ENCODE measurements at places on chromosomes 1 and 21. TPM values are rescaled to one million over a fixed set of nuclear protein-coding genes. Genes with fewer than 3 reads are reported as not detected.
A peak's percentile ranks its signal among the peaks of the same experiment; 100 is the strongest.

DNA sequence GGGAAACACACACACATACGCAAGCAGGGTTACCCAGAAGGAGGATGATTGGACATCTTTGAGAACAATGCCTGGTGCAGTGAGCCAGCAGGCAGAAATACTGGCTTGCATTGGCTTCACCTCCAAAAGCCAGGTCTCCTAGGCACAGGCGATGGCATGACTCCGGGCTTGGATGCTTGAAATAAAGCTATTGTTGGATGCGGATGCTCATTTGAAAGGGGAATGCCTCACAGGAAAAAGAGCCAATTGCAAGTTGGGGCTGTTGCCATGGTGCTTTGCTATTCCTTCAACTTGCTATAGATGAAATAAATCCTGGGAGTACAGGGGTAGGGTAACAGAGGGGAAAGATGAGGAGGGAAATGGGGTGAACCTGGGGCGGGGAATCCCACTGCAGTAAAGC lies 180.7 kb upstream of the SGIP1 start:
- H3K4me3 ChIP-seq = no peak overlapping the region
- H3K36me3 ChIP-seq = no peaks in the 10 kb centered on the region
- peaks cover 4% of the 10 kb centered on the region for H3K4me1 ChIP-seq
- H3K27ac ChIP-seq = no peak overlapping the region
- DNase-seq = no peak
- H3K27me3 ChIP-seq = no peaks in the 10 kb centered on the region

DNA sequence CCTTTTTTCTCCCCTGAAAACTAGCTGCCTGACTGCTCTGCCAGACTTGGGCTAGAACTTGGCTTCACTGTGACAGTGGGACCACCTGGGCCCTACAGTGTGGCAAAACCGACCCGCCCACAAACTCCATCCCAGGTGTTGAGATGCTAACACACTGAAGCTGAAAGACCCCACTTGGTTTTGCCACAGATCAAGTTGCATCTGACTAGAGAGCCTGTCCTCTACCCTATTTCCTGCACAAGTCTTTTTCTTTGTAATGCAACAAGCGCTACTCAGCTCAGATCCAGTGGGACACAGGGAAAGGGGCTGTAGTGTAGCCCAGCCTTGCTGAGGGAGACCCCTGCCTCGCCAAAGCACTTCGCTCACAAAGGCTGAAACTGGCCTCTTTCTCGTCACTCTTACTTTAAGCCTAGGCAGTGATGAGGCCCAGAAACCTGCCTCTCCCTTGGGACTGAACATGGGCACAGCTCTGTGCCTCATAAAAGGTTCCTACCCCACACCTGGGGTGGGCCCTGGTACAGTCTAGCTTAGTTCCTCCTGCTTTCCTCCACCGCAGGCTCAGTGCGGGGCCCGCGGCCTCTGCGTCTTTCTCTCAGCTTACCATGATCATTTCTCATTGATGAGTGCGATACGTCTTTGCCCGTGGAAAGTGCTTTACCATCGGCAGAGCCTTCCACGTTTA lies 9.7 kb downstream of the ALPL start:
- no peak for DNase-seq
- no peaks in the 10 kb centered on the region for H3K4me1 ChIP-seq
- H3K4me3 ChIP-seq = no peak overlapping the region
- H3K27ac ChIP-seq = no peak overlapping the region

DNA sequence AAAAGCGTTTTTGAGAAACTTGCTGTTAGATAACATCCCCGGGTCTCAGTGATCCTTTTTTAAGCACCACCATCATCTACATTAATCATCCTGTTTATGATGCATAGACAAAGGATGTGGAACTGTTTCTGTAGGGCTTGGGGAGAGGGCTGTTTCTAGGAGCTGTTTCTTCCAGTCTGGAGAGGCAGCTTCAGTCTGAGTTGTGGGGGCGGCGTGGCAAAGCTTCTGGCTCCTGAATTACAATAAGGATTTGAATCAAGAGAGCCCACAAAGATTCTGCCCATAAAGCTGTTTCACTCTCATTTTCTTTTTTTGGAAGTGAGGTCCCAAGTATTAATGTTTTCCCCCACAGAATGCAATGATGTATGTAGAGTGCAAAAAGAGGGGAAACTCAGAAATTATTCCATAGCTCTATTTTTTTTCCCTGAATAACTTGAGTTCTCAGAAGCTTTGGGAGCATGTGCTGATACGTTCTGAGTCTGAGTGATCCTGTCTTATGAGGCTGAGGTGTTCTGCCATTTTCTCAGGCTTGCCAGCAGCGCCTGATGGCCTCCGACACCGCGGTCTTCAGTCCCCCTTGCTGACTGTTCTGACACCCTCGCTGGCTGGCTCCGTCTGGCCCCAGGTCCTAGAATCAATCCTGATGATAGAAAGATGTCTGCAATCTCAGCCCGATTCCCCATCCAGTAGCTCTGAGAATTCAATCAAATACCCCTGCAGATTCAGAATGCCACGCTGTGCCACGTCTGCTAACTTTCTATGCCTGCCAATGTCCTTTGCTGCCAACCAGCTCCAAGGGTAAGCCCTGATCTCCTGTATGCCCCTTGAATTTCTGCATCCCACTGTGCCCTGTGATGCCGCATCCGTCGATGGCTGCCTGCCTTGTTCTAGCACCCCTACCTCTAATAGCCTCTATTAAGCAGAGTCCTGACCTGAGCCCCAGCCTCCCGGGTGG lies 92.4 kb upstream of the AKT3 start:
- H3K4me1 ChIP-seq = no peaks in the 10 kb centered on the region
- no peak overlapping the region for H3K27ac ChIP-seq
- no peak for DNase-seq
- H3K4me3 ChIP-seq = no peak overlapping the region
- H3K27me3 ChIP-seq = no peaks in the 10 kb centered on the region

DNA sequence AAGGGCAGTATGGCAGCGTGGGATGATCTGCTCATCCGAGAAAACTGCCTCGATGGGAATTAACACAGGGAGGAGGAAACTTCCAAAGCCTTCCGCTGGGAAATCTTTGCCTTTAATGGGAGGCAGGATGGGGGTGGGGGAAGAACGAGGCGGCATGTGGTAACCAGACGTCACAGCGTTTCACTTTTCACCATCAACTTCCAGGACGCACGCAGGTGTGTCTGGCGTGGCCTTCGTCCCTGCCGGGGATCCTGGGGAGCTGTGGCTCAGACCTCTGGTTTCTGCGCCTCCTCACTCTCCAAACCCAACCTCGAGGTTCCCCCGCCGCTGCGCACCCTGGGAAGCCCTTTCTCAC lies 282 bp downstream of the RSPH1 start:
- DNase-seq = no peak
- H3K4me1 ChIP-seq = no peaks in the 10 kb centered on the region
- no peak overlapping the region for H3K27ac ChIP-seq
- H3K27me3 ChIP-seq = no peaks in the 10 kb centered on the region

DNA sequence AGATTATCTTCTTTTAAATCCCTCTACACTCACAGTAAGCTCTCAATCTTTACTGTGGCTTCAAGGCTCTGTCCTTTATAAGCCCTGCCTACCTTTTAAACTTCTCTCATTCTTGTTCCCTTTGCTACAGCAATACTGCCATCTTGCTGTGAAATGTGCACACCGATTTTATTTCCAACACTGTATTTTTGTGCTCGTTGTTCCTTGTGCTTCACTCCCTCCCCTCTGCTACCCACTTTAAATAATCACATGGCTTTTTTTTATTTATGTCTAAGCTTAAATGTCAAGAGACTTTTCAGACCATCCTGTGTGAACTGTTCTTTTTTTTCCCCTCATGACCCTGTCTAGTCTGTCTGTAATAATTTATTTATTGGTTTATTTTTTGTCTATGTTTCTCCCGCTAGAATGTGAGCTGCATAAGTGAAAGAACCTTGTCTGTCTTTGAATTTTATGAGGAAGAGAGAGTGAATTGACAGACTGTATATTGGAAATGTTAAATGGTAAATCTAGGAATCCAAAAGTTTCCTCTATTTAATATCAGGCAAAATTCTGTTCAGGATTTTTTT lies 45.7 kb downstream of the ABCD3 start:
- H3K27ac ChIP-seq = no peak overlapping the region
- peaks cover 2% of the 10 kb centered on the region for H3K36me3 ChIP-seq
- DNase-seq = no peak
- no peaks in the 10 kb centered on the region for H3K27me3 ChIP-seq
- no peak overlapping the region for H3K4me3 ChIP-seq

DNA sequence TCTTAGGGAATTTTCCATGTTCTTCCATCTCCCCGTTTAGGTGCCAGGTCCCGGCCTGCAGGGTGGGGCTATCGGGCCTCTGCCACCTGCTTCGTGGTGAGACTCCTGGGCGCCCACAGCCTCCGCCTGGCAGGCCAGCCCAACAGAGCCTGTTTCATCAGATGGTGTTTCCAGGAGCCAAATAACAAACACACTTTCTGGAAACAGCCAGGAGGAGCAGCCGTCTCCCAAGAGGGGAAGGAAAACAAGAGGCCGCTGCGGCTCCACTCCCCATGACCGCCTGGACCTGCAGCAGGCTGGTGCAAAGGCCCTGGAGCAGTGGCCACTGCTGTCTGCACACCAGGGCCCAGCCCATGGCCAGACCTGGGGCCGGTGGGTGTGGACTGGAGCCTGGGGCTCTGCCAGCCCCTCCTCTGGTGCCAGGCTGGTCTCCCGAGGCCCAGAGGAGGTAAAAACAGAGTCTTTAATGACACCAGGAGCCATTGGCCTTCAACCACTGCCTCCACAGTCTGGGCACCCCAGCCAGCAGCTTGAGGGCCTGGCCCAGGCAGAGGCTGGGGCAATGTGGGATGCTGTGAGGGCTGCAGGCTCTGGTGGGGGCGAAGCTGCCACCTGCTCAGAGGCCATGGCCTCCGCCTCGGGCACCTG lies 55.0 kb downstream of the SLX9 start:
- peak; percentile 75 for DNase-seq
- no peaks in the 10 kb centered on the region for H3K4me1 ChIP-seq
- H3K4me3 ChIP-seq = no peak overlapping the region
- H3K27me3 ChIP-seq = no peaks in the 10 kb centered on the region
- peak overlapping the region; percentile 37 for H3K27ac ChIP-seq
- no peaks in the 10 kb centered on the region for H3K36me3 ChIP-seq

- no peak overlapping the region for H3K4me3 ChIP-seq
- no peaks in the 10 kb centered on the region for H3K36me3 ChIP-seq
Measured at GRCh38 chr1:77400781-77401180, 119.0 kb downstream of the AK5 start.

DNA sequence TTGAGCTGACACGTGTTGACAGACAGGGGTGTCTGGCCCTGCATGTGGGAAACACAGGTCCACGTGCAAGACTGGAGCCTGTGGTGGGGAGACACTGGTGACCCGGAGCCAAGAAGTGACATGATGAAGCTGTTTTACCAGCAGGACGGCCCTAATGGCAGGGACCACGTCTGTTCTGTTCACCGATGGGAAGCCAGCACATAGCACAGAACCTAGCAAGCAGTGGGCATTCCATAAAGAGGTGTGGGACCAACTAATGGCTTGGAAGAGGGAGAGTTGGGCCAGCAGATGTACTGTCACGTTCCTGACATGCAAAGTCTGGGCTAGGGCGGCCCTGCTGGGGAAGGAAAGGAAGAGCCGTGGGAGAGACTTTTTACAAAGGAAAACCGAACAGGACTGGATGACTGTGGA lies 15.3 kb downstream of the NAV1 start:
- no peak for DNase-seq
- no peak overlapping the region for H3K27ac ChIP-seq
- H3K36me3 ChIP-seq = no peaks in the 10 kb centered on the region
- no peaks in the 10 kb centered on the region for H3K27me3 ChIP-seq
- no peak overlapping the region for H3K4me3 ChIP-seq
- H3K4me1 ChIP-seq = no peaks in the 10 kb centered on the region

GRCh38 chr1:203425663-203425975 lies 50.0 kb upstream of the PRELP start:
- no peak overlapping the region for H3K4me3 ChIP-seq
- DNase-seq = no peak
- no peaks in the 10 kb centered on the region for H3K36me3 ChIP-seq
- H3K27me3 ChIP-seq = no peaks in the 10 kb centered on the region
- H3K27ac ChIP-seq = no peak overlapping the region

Gene TMPRSS15
- not detected for total RNA-seq

Gene LCE1C
- not detected for total RNA-seq
